A549 treated with Hydrocortisone at 1 μM for 4 hours (cell line): ENCODE measurements at places on chromosomes 3 and 15. TPM values are rescaled to one million over a fixed set of nuclear protein-coding genes. Genes with fewer than 3 reads are reported as not detected.

Gene CHMP2B
- 96.7 to 113 TPM (median 100 TPM) in 5 replicates for total RNA-seq

Gene TMC3
- not detected in 5 replicates for total RNA-seq

Gene XIRP1
- total RNA-seq, result 0.10 to 0.16 TPM (median 0.14 TPM) in 5 replicates

Gene C3orf85
- not detected in 5 replicates for total RNA-seq

Gene PFN2
- 142 to 181 TPM (median 145 TPM) in 5 replicates for total RNA-seq
